C1 segment of cervical spinal cord (tissue), 14 donors: ENCODE measurements at places on chromosomes 5 and 9.

DNA sequence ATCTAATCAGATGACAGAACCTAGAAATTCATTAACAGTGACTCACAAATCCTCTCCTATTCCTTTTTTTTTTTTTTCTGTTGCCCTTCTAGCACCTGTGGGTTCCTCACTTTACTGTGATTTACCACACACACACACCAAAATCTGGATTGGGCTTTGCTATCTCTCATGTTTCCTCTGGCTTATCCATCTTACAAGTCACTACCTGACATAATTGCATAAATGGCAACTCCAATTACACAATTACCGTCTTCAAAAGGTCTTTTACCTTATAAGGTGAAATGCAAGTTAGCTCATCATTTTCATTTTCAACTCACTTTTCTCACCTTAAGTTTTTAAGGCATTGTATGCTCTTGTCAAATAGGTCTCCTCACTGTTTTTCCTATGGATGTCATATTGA lies 426.3 kb upstream of the MEF2C start:
- no peak for DNase-seq

DNA sequence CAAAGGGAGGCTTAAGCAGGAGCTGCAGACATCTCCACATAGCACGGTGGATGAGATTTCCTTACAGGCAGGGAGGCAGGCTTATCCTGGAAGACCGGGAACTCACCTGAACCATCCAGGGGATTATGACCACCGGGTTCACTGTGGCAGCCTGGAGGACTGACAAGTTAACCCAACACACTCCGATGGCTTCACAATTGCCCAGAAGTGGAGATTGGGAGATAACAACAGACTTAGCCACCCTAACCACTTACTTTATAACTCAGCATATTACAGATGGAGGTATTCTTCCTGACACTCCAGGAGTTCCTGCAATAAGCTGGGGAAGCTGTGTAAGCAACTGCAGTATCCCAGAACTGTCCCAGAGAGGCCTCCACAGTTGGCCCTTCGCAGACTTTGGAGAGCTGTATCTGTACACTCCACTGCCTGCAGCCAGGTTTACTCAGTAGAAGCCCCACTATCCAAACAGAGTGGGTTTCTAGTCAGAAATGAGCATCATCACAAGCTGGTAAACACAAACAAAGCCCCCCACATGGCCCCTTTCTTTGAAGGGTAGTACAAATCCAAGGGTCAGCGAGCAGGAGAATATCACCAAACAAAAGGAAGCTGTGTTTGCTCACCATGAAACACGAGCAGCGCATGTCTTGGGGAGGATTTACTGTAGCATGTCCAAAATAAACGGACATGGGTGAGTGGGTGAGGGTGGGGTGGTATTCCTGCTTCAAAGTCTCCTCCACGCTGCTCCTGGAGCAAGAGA lies 462.2 kb downstream of the RASEF start:
- DNase-seq: no peak

DNA sequence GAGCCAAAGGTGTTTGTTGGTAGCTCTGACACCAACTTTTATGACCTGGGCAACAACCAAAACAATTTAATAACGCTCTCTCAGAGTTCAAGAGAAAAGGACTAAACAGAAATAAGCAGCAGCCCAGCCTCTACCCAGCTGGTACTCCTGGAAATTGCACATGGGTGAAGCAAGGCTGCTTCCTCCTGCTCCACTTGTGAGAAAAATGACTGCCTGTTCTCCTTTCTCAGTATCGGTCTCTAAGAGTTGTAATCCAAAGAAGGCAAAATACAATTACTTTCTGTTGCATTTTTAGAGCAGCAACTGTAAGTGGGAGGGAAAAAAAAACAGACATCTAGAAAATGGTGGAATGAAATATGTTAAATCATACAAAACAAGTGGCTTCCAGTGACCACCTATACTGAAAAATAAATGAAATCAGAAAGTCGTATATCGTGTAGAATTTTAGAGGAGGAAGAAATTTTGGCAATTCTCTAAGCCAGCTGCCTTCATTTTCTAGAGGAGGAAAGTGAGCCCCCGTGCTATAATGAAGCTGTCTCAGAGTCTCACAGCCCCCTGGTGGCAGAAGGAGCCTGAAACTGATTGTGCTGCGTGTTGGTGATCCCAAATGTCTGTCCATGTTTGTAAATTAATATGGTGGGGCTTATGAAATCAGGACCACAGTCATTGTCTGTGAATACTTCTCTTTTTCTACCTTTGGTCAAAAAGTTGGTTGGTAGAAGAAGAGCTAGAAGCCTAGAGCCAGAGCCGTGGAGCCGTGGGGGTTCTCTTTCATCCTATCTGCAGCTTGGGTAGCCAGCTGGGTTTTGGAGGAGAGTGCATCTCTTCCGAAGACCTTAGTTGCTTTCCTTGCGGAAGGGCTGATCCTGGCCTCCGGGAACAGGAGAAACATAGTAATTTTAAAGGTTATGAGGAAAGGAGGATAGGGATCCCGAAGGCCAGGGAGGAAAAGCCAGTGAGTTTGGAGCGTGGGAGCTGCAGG lies 139.9 kb downstream of the PIP5K1B start:
- no peak for DNase-seq

GRCh38 chr5:52749666-52750065 lies 38.0 kb upstream of the ITGA1 start:
- DNase-seq: no peak

DNA sequence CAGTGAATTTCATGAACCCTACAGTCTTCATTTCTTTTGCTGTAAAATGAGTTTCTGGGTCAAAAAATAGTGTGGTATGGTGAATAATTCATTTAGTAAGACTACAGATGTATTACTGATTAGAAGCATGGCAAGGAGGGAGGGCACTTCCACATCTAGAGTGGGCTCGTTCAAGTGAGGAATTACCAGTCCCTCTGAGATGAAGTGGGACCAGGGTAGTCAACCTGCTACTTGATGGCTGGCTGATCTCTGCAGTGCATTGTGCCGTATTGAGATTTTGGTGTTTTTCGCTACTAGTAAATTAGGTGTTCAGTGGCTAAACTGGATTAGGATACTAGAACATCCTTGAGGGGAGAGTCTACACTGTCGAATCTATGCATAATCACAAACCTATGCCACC lies 10.8 kb downstream of the CDC37L1 start:
- no peak for DNase-seq

GRCh38 chr9:122084026-122084675 lies 9.0 kb downstream of the TTLL11 start:
- DNase-seq: no peak

GRCh38 chr5:127947941-127948340 lies 135.6 kb upstream of the SLC12A2 start:
- no peak for DNase-seq

- DNase-seq: no peak
Measured at GRCh38 chr5:35302544-35302943, 72.3 kb upstream of the PRLR start.

- no peak for DNase-seq
Measured at GRCh38 chr9:130042406-130042884, 544 bp downstream of the FNBP1 start.

GRCh38 chr9:121786543-121786948 lies 135.1 kb downstream of the DAB2IP start:
- no peak for DNase-seq

DNA sequence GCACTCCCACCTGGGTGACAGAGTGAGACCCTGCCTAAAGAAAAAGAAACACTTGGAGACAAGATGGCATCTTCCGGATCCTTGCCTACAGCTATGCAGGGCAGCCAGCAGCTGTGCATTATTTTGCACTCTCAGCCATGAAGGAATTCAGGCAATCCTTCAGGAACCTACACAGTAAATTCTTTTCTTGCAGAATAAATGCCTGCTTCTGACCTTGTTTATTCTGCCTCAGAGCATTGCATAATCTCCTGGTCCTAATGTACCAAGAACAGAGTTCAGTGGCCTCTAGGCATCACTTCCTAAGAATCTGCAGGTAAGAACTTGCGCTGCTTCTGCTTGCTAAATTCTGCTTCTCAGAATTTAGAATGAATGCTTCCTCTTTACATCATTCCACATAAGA lies 16.8 kb downstream of the GLDC start:
- no peak for DNase-seq

DNA sequence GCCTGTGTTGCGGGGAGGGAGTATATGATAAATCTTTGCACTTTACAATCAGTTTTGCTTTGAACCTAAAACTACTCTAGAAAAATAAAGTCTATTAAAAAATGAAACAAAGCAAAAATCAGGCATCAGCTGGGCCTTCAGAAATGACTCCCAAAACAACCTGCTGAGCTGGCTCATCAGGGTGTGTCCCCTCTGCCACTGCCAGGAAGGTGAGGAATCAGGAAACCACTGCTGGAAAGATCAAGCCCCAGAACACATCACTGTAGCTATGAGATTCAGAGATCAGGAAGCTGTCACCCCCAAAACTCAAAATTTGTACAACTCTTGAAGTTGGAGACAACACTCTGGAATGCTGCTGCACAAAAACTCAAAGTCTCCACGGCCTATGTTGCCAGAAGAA lies 40.5 kb upstream of the TBCA start:
- DNase-seq: no peak

- no peak for DNase-seq
Measured at GRCh38 chr9:127642082-127642740, 30.1 kb downstream of the STXBP1 start.

DNA sequence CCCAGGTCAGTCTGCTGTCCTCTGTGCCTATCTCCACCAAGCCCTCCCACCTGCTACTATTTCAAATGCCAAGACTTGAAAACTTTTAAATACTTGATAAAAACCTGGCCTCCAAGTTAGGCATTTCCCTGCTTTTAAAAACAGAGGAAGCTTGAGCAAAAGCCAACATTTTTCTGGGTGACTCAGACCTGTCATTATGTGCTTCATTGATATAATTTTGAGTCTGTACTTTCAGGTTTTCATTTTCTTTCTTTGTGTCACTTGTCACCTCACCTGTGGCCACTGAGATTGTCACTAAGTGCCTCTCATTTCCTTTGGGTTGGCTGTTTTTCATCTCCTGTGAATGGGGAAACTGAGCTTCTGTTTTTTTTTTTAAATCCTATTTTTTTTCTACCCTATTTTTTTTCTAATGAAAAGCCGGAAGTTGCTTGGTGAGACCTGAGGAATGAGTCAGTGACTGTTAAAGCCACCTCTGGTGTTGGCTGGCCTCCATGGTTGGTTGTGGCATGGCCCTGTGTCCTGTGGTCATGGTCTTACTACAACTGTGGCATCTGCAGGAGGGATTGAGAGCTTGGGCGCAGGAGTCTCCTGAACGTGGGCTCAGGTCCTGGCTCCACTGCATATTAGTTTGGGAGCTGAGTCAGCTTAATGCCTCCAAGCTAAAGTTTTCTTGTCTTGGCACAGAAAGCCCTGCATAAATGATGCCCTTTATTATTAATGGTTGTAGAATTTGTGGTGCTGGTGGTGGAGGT lies 56.7 kb downstream of the ARHGAP26 start:
- DNase-seq: no peak

- DNase-seq: no peak
Measured at GRCh38 chr5:83498585-83498984, 27.0 kb downstream of the VCAN start.

- DNase-seq: no peak
Measured at GRCh38 chr5:111227801-111228200, 3.6 kb downstream of the CAMK4 start.

GRCh38 chr5:59829386-59829785 lies 64.1 kb downstream of the PDE4D start:
- DNase-seq: no peak

DNA sequence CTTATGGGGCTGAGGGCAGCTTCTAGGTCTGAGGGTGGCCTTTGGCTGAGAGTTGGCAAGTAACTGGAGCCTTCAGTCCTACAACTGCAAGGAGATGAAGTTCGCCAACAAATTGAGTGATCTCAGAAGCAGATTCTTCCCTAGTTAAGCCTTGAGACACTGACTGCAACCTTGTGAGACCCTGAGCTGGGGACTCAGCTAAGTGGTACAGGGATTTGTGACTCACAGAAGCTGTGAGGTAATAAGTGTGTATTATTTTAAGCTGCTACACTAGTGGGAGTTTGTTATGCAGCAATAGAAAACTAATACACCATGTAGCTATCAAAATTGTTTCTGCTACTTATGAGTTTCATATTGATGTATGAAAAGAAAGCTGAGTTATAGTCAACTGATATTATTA lies 279.2 kb downstream of the PIK3R1 start:
- DNase-seq: no peak

- DNase-seq: no peak
Measured at GRCh38 chr5:114360357-114360756, 1.5 kb upstream of the KCNN2 start.

DNA sequence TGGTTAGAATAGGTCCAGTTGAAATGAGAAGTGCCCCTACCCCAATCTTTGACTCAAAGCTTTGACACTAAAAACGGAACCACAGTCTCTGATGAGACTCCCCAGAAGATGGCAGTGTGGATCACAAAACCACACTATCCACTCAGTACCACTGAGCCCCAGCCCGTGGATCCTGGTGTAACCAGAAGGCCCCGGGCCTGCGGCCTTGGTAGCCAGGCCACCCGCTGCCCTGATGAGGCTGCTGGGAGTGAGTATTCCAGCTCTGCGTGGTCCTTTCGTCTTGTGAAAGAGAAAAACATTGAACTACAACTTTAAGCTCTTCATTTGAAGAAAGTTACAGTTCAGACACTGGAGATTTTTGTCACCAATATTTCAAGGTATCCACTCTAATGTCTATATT lies 42.2 kb upstream of the FBP1 start:
- DNase-seq: peak; percentile 62

GRCh38 chr5:139635191-139635590 lies 13.0 kb upstream of the CXXC5 start:
- no peak for DNase-seq

- DNase-seq: no peak
Measured at GRCh38 chr5:95564450-95564849, 9.5 kb downstream of the ARSK start.

GRCh38 chr5:133426264-133426663 lies 186.1 kb downstream of the FSTL4 start:
- DNase-seq: no peak

DNA sequence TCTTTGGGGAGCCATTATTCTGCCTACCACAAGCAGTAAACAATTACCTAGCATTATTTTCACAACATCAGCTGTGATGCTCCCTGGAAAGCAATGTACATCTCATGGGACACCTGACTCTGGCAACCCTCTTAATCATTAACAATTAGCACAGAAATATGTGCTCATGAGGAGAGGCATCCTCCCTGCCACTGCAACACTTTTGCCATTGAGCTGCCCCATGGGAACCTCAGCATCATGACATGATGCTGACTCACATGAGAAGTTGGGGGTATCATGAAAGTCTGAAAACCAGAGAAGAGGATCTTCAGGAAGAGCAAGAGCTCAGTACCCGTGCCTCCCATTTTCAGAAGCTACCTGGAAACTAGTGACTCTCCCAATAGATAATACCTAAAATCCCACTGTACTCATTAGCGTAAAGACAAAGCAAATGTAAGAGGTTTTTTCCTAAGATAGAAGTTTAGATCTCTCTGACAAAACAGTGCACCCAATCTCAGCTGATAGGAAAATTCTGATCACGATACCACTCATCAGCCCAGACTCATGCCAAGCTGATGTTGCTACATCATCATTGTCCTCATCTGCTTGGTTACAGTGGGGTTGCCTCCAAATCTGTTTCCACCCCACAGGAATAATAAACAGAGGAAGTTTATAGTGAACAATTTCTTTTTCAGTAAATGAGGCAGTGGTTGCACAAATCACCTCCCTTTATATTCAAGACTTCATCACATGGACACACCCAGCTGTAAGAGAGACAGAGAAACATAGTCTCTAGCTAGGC lies 244.5 kb downstream of the NR2F1-AS1 start:
- no peak for DNase-seq

GRCh38 chr9:95508242-95508967 lies 8.4 kb downstream of the PTCH1 start:
- no peak for DNase-seq
